ENCODE measurements at places on chromosomes 13 and 19.

GRCh38 chr19:2724148-2724557, 3.0 kb upstream of the DIRAS1 start:
- no peak for DNase-seq

GRCh38 chr19:44785993-44786392, 8.3 kb downstream of the CBLC start:
- no peak for DNase-seq

DNA sequence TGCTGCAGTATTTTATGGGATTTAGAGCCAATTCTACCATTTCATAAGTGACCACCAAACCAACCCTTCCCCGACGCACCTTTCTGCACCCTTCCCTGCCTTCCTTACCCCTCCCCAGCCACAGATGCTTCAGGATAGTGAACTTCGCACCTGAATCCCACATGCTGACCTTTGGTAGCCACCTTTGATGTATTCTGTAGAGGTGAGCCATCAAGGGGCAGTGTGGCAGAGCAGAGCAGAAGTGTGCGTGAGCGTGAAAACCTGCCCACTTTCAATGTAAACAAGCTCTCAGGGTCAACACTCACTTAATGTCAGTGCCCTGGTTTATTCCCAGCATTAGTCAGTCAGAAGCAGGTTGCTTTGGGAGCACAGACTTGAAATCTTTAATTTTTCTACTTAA, 107.7 kb downstream of the FRY start:
- DNase-seq, result no peak

DNA sequence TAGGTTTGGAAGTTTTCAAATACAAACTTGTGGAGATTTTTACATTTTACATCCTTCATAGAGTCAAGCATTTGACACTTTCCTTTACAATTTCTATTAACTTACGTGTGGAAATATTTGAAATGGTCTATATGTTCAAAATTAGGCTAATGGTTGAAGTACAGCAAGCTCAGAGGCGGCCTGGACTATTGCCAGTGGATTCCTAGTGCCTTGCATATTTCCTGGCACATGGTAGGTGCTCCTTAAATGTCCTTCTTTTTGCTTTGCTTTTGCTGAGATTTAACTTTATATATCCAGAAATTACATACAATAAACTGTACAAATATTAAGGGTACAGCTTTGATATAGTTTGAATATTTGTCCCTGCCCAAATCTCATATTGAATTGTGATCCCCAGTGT, 93.9 kb downstream of the UBL3 start:
- no peak for DNase-seq

DNA sequence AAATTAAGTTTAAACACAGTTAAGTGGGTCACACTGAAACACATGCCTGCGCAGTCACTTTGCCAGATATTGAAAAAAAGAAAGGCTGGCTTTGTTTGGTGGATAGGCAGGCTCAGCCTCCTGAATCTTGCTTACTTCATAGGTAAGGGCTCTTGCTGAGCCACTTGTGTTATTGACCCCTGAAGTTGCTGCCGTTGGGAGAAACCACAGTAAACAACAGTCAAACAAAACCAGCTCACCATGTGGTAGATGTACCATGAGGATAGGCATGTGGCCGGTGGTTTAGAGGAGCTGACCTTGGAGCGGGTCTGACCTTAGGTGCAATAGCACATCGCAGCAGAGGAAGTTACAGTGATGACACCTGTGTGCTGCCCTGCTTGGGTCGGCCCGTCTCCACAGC, 52.2 kb downstream of the SPATA13 start:
- no peak for DNase-seq

GRCh38 chr13:98835156-98835555, 82.7 kb upstream of the SLC15A1 start:
- no peak for DNase-seq

DNA sequence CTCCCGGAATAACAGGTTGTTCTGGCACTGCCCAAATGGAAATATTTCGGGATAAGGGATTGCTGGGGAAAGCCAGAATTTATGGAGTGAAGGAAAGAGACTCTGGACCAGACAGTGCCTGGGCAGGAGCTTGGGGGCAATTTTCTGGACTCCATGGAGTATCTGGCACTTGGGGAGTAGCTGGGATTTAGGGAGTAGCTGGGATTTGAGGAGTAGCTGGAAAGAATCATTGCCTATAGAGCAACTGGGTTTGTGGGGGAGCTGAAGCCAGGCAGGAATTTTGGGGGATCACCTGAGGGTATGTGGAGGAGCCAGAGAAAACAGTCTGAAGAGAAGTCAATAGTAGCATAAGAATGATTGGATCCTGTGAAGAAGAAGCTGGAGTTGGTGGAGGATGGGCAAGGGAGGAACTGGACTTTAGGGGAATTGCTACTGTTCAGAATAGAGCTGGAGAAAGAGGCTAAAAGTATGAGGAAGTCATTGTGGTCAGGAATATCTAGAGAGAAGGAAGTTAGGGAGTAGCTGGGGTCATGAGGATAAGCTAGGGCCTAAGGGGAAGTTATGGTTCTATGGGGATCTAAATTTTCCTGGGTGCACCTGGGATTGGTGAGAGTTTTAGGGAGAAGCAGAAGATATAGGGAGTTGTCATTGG, 14.8 kb downstream of the FSD1 start:
- no peak for DNase-seq

DNA sequence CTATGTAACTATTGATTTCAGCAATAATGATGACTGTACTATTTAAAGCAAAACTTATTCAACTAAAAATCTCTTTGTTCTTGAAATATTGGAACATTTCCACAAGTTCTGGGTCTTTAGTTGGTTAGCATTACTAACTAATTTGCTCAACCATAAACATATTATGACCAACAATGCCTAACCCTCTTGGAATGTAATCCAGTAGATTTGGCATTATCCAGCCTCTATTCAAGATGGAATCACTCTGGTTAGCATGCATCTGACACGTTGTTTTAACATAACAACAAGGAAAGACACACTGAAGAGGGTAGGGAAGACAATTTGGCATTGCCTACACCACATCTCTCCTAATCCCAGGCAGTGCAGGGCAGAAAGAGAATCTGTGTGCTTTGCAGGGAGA, 941.3 kb upstream of the PCDH20 start:
- no peak for DNase-seq

DNA sequence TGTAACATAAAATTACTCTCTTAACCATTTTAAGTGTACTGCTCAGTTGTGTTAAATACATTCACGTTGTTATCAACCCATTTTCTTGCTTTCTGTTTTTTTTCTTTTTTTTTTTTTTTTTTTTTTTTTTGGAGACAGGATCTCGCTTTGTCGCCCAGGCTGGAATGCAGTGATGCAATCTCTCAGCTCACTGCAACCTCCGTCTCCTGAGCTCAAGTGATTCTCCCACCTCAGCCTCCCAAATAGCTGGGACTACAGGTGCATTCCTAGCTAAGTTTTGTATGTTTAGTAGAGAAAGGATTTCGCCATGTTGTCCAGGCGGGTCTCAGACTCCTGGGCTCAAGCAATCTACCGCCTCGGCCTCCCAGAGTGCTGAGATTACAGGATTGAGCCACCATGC, 42.5 kb upstream of the C13orf42 start:
- DNase-seq, result no peak

GRCh38 chr19:54561840-54562239, 11.8 kb upstream of the LILRA2 start:
- no peak for DNase-seq

GRCh38 chr13:37029617-37030016, 29.0 kb downstream of the EXOSC8 start:
- no peak for DNase-seq

GRCh38 chr13:34416971-34417380, 525.1 kb upstream of the NBEA start:
- no peak for DNase-seq

- DNase-seq, result no peak
Observed at GRCh38 chr19:52307275-52307674, 10.3 kb downstream of the ZNF480 start.

DNA sequence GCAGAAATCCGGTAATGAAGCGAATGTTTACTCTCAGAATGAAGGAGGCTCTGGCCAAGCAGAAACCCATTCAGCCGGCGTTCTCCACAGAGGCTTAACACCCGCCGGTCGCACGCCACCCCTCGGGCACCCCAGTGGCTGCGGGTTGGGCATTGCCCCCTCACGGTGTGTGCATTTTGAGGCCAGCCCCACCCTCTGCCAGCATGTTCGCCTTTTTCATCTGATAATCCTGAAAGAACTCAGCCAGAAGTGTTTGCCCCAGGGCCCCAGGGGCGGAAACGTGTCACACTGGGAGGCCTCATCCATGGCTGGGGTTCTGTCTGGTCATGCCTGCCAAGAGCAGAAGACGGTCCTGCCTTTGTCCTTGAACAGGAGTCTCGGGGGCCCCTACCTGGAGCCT, 34.2 kb downstream of the COMP start:
- DNase-seq, result no peak

GRCh38 chr13:36530861-36531590, 98.7 kb downstream of the CCNA1 start:
- no peak for DNase-seq

GRCh38 chr19:12985049-12985776, 10.1 kb upstream of the NFIX start:
- DNase-seq, result no peak

DNA sequence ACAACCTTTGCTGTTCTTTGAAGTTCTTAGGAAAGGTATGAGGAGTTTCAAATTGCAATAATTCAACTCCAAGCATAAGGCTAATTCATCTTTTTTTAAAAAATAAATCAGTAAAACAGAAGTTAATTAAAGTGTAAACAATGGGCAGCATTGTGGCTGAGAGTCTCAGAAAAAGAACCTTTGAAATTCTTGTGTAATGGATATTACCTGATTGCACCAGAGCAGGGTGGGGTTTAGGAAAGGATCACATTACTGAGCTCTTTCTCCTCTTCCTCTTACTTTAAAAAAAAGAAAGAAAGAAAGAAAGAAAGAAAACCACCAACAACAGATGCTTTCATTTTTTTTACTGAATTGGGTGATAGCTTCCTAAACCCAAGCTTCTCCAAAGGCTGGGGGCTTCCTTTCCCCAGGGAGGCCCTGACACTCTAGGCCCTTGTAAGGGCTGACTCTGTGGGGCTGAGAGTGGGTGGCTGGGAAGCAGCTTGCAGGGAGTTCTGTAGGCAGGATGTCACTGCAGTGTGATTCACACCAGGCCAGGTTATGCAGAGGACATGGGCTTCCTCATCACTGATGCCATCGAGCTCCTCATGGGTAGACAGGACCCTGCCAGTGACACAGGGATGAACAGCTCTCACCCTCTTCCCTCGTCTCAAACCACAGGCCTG, 564.5 kb downstream of the FGF9 start:
- no peak for DNase-seq

DNA sequence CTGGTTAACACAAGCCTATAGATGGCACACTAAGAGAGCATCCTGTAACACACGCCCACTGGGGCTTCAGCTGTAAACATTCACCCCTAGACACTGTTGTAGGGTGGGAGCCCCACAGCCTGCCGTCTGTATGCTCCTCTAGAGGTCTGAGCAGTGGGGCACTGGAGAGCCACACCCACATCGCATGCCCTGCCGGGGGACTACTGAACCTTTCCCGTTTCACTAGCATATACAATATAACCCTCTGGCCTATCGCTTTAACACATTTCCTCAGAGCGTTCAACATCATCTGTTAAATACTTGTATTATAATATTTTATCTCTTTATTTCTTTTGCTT, 73.4 kb downstream of the PCDH9 start:
- DNase-seq, result no peak

GRCh38 chr13:49357694-49358093, 86.2 kb downstream of the CAB39L start:
- no peak for DNase-seq

DNA sequence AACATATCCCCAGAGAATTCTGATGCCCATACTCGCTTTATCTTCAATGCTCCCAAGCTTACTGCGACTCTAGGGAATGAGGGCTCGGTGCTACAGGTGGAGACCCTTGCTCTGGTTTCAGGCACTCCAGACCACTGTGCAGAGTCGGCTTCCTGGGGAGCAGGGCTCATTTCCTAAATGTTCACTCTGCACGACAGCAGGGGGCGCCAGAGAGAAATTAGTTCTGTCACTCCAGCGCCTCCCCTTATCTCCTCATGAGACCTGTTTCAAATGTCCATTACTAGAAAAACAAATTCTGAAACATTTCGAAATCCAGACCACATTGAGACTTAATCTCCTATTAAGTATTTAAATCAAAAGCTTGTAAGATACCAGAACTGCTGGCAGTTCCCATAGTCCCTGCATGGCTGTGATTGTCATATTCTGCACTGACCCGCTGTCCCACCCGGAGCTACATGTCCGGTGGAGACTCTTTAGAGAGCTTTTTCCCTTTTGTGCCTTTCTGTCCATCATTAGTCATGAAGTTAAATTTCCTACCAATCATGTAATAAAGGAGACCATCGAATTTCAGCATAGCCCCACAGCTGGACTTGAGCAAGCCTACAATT, 22.4 kb downstream of the EPSTI1 start:
- peak; percentile 69 for DNase-seq

- DNase-seq, result peak; percentile 74
Observed at GRCh38 chr19:40365613-40366401, 17.3 kb downstream of the PLD3 start.

DNA sequence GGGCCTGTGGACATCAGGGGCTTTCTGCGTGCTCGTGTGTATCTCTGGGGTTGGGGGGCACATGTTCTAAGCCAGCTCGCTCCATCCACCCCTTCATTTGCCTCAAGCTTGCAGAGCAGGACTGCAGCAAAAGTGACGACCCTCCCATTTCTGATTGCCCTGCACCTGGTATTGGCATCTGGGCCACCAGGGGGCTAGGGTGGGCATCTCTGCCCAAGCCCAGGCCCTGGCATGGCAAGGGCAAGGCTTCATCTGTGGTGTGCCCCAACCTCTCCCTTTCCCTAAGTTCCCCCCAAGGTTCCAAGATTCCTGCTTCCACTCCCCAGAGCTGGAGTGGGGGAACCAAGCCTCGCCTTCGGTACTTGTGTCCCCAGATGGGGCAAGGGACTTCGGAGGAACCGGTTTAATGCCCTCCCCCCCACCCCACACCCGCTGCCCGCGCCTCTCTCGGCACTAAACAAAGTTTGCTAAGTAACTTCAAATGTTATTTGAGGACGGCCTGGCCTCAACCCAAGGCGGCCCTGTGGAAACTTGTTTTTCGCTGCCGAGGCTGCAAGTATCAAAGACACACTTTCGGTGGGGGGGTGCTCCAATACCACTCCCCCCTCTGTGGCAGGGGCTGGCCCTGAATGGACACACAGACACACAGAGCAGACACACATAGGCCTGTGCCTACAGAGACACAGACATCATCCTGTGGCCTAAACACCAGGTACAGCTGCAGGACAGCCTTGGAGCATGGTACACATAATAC, 12.2 kb downstream of the NFIX start:
- DNase-seq, result no peak

GRCh38 chr19:11507370-11508078, 1.9 kb upstream of the ZNF653 start:
- no peak for DNase-seq

GRCh38 chr13:112185466-112185865, 118.5 kb downstream of the SOX1 start:
- DNase-seq, result no peak

GRCh38 chr19:39194832-39195542, 1.8 kb upstream of the NCCRP1 start:
- DNase-seq, result no peak

DNA sequence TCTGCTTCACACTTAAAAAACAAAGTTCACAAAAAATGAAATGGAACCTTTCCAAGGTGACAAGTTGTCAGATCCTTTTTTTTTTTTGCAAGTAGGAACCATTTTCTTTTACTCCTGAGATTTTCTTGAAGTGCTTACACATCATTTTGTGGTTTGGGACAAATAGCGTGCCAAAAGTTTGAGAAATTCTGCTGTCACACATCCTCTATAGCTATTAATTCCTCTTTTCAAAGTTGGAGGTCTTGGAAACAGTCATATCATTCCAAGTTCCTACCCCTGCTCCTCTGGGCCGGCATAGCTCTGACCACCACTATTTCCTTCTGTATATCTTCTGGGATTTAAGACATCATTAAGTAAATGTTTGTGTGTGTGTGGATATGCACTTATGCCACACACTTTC, 421.6 kb upstream of the SLC10A2 start:
- no peak for DNase-seq
